Renal cortex interstitium (tissue), 15 donors: ENCODE measurements at places on chromosomes 5 and 9.

DNA sequence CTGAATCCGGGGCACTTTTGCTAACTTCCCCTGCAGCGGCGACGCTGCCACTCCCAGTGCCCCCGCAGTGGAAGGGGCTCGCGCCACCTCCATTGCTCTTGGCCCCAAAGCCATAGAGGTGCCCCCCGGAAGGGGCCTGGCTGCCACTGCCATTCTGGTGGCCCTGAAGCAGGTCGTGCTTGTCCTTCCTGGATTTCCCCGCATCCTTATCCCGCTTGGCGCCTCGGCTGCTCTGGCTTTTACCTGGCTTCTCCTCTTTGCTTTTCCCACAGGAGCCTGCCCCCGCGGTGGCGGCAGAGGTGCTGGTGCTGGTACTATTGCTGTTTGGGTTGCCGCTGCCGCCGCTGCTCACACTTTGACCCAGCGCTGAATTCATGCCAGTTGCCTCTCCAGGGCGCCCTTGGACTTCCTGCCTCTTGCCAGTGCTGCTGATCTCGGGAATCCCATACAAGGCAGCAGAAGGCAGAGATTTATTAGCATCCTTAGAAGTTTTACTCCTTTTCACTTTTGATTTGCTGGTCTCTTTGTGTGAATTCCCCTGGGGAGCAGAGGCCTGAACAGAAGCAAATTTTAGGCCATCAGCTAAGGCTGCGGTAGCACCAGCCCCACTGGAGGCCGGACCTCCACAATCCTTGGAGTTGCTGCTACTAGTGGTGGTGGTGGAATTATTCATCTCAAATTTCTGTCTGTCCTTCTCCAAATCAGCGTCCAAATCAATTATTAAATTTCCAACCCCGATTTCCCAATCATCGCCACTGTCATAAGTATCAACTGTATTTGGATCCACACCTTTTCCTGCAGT, 2.1 kb downstream of the ZNF608 start:
- peak; percentile 33 for DNase-seq

- DNase-seq: no peak
These were observed 13.8 kb downstream of the AK8 start for GRCh38 chr9:132864277-132864676.

- no peak for DNase-seq
These were observed 7.1 kb upstream of the IFNA6 start for GRCh38 chr9:21357479-21358460.

DNA sequence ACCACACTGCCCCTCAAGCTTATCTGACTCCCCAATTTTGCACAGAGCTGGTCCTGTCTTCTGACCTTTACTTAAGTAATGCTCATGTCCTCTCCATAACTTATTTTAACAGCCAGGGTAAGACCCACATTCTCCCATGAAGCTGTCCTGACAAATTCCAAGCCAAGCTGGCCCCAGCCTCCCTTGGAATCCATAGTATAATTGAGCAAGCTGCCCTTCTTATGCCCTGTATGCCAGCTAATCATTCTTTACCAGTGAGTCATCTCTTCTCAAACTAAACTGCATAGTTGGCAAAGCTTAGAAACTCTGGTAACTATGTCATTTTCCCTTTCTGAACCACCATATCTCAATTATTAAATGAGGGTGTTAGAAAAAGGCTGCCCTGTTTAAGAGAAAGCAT, 92.4 kb downstream of the NFIB start:
- DNase-seq: no peak

DNA sequence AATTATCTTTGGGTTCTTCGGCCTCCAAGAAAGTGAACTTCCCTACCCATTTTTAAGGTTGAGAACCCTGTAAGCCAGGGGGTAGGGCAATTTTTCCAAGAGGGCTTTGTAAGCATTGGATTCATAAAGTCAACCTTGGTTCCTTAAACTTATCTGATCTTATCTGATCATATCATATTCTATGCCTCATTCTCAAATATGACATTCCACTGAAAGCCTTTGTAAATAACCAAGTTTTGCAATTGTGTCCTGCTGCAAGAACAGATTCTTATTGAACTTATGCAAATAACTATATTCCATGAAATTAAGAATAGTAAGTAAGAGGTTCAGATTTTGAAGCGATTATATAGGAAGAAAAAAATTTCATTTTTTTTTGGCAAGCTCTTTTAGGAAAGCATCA, 649.5 kb downstream of the LRRC70 start:
- DNase-seq: no peak
